ENCODE measurements at places on chromosomes 7 and 10.

DNA sequence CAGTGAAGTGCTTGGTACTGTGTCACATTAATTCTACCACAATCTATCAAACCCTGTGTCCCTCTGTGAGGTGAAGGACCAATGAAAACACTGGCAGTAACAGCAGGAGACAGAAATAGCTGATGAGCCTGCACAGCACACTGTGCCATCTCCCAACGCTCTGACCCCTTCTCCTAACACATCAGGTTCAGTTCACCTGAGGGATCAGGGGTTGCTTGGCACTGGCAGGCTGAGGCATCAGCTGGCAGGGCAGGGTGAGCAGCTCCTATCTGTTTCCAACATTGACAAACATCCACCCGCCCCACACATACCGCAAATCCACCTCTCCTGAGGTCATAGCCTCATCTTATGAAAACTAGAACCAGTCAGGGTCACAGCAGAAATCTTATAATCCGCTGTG, 120.9 kb downstream of the ICA1 start:
- DNase-seq: no peak

GRCh38 chr10:59877191-59877671, 29.1 kb downstream of the CCDC6 start:
- DNase-seq: no peak

GRCh38 chr10:18278181-18278580, 138.0 kb downstream of the CACNB2 start:
- DNase-seq: no peak

DNA sequence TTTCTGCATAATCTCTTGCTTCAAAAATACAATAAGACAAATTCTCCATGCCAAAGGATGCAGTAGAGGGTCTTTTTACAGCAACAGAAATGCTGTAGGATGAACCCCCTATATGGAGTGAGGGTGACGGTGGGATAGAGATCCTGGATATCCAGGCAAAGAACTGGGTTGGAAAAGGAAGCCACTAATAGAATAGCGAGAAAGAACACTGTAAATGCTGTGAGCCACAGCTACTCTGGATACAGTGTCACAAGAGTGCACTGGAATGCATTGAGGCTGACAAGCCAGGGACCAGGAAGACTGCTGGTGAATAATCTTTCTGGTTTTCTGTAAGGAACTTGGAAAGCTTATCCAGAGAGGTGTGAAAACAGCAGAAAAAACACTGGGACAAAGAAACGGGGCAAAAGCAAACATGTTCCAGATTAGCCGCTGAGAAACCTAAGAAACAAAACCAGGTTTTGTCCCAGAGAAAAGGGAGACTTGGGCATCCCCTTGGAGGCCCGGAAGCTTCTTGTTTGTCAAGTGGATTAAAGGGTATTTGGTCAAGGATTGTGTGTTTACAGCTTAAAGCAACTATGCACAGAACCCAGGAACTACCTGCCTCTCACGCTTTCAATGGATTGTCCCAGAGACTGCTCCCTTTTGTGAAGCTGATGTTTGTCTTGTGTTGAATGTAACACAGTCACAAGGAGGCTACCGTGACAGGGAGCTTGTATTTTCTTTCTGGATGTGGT, 6.2 kb upstream of the MSMB start:
- DNase-seq: no peak

- no peak for DNase-seq
These were observed 180.6 kb downstream of the ABCA13 start for GRCh38 chr7:48351900-48352299.

DNA sequence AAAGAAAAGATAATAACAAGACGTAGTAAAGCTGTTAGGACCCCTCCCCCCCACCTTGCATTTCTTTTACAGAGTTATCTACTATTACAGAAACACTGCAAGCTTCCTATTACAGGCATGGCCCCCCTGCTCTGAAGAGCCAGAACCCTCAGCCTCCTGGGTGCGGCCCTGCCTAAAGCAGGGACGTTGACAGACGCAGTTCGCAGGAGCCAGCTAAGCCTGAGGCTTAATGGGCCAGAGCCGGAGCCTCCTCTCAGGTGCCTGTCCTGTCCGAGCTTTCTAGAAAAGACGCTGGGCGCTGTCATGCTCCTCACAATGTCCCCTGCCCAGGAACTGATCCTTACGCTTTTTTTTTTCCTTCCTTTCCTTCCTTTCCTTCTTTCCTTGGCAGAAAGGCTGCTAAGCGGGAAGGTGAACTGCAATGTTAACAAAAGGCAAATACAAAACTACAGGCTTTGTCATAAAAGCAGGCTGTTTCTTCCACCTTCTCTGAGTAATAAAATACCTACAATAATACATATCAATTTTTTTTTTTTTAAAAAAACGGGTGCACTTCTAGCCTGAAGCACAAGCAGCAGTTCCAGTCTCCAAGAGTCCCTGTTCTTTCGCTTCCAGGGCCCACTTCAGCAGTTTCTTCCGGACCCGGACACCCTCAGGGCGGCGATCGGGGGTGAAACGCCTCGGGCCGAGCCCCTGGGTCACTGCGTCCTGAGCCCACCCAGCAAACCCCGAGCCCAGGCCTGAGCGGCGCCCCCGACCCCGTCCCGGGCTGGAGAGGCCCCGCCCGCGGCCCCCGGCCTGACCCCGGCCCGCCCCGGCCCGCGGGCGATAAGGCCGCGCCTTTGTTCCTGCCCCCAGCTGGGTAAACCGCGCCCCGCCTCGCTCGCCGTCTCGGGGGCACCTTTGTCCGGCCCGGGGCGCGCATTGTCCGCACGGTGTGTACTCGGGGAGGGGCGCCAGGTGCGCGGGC, 11.2 kb downstream of the MNX1 start:
- DNase-seq: no peak

DNA sequence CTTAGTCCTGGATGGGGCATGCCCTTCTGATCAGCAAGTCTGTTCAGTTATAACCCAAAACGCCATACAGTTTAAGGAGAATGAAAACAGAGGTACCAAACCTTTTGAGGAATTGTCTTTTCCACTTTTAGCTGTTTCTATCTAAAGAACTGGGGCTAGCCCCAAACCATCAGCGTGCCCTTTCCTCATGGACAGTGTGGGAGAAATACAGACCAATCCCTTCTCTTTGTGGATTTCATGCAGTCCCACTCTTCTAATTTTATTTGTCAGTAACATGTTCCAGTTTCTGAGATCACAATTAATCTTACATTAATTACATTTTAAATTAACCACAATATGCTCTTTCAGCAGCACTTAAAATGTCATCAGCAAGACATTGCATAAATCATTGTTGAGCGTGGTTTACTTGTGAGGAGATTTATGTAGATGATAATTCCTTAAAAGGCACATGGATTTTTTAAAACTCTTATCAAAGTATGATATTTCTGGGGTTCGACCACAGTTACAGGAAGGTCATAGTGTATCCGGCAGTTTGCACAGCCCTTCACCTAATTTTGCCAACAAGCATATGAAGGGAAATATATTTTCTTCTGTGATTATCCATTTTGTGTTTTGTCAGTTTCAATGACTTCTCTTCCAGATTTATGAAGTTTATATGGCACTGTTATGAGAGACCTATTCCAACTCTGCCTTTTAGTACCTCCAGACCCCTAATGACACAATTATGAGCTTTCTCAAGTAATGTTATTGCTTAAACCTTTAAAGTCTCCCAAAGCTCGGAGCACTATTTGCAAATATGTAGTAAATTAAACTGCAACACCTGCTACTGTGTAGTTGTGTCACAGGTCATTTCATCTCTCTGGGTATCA, 868.4 kb upstream of the C7orf33 start:
- DNase-seq: no peak

GRCh38 chr10:86647773-86648703, 6.3 kb upstream of the OPN4 start:
- no peak for DNase-seq

GRCh38 chr10:49527061-49527460, 11.9 kb downstream of the ERCC6 start:
- no peak for DNase-seq

- DNase-seq: no peak
These were observed 40.5 kb downstream of the C1QL3 start for GRCh38 chr10:16481052-16481728.

DNA sequence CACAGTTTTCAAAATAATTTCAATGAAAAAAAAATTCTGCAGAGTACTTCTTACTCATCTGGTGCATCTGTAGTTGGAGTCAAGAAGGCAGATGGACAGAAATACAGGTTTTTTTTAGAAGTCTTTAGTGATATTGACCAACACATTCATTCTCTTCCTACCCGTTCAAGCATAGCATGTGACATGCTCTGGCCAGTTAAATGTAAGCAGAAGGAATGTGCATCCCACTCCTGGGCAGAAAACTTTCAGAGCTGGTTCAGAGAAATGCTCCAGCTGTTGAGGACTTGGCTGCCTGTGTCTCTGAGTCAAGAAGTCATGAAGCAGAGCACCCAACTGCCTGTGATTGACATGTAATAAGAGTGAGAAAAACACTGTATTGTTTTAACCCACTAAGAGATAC, 665.3 kb upstream of the IGFBP3 start:
- no peak for DNase-seq

DNA sequence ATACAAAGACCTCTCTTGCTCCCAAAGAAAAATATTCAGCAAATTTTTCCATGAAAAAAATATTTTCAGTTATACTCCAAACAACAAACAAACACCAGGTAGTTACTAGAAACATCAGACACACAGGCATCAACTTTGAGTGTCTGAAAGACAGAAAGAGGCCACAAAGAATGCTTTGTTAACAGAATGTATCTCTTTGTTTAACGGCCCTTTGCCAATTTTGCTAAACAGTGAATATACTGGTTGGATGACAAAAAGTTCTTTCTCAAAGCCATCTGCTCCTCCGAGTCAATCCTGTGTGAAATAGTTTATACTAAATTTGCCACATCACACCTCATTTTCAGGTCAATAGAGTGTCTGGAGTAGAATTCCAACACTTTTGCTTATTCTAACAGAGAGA, 216.7 kb upstream of the PHF14 start:
- DNase-seq: no peak

- DNase-seq: no peak
These were observed 17.8 kb downstream of the ZNF655 start for GRCh38 chr7:99576251-99576650.

GRCh38 chr7:24939416-24939815, 40.6 kb downstream of the OSBPL3 start:
- DNase-seq: no peak

- no peak for DNase-seq
These were observed 105.3 kb upstream of the FAM20C start for GRCh38 chr7:87047-87446.

GRCh38 chr7:101240226-101241014, 2.8 kb upstream of the CLDN15 start:
- DNase-seq: no peak

DNA sequence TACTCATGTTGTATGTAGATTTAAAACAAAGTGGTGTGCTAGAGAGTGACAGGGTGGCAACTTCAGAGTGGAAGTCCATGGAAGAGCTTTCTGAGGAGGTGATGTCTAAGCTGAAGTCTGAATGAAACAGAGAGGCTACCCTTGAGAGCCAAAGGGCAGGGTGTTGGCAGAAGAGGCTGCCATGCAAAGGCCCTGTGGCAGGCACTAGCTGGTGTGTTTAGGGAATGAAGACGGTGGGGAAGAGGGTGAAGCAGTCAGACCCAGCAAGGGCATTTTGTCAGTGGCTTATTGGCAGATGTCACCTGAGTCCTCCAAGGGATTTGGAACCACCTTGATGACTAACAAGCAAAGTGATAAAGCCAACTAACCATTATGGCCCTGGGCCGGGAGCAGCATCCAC, 3.7 kb upstream of the CAMK2B start:
- DNase-seq: no peak

GRCh38 chr10:71212318-71213126, at the start of gene UNC5B:
UNC5B (plus strand) TSS chr10:71212570; CDS start chr10:71212986, 416 bp downstream.
- peak; percentile 19 for DNase-seq

GRCh38 chr7:107799647-107800264, 3.3 kb downstream of the SLC26A3 start:
- DNase-seq: no peak

DNA sequence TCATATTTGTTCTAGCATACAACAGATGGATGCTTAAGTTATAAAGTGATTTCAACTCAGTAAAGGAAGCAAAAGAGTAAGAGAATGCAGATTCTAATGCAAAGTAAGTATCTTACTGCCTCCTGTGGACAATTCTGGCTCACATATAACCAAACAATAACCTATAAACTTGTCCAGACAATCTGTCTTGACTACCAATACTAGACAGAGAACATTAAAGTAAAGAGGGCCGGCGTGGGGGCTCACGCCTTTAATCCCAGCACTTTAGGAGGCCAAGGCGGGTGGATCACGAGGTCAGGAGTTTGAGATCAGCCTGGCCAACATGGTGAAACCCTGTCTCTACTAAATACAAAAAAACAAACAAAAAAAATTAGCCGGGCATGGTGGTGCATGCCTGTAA, 329.3 kb downstream of the CACNA2D1 start:
- no peak for DNase-seq

DNA sequence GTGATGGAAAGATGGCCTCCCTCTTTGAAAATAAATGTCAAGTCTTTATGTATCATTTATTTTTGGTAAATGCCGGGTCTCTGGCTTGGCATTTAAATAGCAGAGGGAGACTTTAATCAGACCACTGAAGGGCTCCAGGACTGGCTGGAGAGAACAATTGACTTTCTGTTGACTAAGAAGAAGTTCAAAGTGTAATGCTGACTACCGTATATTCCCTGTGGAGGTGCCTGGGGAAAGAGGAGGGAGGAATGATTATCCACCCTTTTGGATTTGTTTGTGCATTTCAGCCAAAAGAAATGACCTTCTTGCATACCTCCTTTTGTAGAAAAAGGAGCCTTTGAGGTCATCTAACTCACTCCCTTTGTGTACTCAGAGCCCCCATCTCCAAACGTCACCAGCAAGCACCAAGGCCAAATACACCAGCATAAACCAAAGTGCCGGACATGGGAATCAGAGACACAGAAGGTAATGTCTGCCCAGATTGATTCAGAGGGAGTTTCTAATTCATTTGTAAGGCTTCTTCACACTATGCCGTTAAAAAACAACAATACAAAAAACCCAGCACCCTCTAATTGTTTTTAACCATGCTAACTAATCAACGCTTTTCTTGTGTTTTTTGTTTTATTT, 75.2 kb downstream of the PRLHR start:
- no peak for DNase-seq

DNA sequence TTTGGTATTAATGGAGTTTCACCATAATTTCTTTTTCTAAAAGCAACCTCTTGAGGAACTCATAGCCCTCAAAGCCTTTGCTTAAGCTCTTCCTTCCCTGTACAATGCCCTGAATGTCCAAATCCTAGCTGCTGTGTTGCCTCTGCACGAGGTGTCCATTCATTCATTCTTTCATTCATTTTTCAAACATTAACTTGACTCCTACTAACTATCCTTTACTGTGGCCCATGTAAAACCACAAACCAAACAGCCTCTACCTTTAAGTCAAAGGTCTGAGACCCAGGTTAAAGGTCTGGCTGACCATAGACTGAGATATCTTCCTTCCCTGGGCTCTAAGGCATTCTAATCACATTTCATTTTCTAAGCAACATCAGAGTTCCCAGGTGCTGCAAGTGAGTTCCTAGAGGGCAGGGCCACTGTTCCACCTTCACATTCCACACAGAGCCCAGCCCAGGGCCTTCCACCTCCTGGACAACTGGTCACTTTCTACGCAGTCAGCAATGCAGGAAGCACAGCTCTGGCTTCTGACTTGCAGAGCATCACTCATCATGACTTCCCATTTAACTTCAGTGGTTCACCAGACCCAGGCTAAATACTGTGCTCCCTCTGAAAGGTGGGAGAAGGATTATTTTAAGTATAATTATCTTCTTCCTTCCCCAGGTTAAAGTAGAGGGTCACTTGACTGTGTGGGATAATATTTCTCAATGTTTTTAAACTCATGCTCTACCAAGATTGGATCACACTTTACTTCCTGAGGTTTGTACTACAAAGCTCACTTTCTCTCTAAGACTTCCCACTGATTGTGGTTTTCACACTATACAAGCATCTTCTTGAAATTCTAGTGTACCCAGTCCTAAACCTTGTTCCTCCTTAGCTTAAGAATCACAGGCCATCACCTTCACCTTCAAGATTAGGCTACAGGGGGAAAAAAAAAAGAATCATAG, 19.1 kb downstream of the ATXN7L1 start:
- DNase-seq: no peak
